Stimulated activated CD8-positive, alpha-beta memory T cell treated with anti-CD3 and anti-CD28 coated beads, Interleukin-4, amount 100 ng/mL, for 1 hour (primary cell): ENCODE measurements at places on chromosomes 2 and 18.

DNA sequence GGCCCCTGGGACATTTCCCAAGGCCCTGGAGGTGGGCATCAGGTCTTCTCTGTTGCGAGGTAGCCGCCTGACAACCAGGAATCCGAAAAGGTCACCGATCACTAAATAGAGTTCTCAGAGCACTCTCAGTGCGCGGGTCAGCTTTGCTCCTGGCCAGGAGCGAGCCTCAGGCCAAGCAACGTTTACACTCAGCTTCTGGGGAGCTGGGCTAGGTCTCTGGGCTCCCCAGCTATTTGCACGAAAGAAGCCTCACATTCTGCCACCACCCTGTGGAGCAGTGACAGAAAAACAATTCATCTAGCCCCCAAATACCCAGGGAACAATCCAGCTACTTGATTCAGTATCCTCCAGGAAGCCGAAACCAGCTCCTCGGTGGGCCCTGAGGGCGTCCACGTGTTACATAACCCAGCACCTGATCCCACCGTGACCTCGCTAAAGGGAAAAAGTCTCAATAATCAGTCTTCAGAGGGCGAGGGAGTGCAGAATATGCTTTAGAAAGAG is 3.3 kb downstream of the SH3BP4 start:
- no peak for DNase-seq

- DNase-seq: no peak
These were observed 1392.1 kb upstream of the CELF4 start for GRCh38 chr18:38957736-38958135.

- no peak for DNase-seq
These were observed 11.4 kb downstream of the ALPG start for GRCh38 chr2:232418056-232418455.

GRCh38 chr2:18399601-18400000 is 160.9 kb downstream of the RDH14 start:
- DNase-seq: no peak

DNA sequence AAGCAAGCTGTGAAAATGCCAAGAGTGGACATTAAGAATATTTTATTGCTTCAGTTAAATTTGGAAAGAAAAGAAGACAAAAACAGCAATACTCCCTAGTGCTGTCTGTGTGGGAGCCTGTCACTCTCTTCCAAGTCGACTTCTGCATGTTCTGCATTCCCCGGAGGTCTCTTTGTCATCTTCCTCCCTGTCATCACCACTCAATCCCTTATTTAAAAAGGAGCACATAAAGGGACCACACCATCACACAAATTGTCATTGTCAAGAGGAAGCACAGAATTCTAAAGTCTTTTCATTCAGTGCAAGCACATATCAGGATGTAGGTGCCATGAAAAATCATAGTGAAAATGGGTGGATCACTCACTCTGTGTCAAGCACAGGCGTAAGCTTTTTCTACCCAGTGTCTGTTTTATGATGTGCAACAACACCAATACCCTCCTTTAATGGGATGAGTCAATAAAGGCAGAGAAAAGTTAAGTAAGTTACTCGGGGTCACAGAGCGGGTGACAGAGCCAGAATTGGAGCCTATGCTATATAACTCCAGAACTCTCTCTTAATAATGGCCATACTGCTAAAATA is 222.4 kb upstream of the HNMT start:
- DNase-seq: no peak

GRCh38 chr2:224062481-224063297 is 23.6 kb upstream of the SERPINE2 start:
- no peak for DNase-seq

GRCh38 chr18:29096079-29096770 is 919.3 kb upstream of the CDH2 start:
- no peak for DNase-seq

DNA sequence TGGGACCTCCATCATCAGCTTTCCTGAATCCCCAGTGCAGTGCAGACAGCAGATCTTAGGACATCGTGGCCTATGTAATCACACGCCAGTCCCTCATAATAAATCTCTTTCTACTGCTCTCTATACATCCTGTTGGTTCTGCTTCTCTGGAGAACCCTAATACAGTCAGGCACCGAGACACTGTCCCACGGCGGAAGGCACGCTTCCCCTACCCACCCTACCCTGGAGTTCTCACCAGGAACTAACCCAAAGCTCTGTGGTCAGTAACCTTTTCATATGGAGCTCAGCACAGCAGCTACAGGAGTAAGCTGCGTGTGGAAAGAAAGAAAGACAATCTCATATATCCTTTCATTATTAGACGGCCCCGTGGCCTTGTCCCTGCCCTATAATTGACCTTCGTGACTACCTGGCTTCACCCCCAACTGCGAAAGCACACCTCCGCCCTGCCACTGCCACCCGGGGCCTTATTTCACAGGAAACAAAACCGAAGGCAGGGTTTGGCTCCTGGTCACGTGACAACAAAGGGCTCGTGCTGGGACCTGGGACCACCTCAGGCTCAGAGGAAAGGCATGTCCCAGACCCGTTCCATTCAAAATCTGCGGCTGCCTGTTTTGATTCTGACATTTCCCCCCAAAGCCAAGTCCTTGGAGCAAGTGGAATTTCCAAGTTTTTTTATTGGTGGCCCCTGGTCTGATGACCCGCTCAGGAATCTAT is 99.7 kb upstream of the ODC1 start:
- no peak for DNase-seq

DNA sequence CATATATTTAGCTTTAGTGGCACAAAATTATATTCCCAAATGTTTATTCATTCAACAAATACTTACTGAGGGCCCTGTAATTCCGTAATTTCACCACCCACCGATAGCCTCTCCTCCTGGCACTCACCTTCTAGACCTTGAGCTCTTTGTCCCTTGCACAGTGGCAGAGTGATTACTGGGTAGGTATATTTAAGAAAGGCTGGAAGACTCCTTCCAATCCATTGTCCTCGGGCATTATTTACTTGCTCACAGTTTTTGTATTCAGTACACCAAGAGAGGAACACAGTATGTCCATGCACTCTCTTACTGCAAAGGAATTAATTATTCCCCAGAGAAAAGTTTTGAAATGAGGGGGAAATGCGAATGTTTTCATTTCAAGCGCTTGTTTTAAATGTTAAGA is 1.1 kb upstream of the CDCA7 start:
- no peak for DNase-seq

- no peak for DNase-seq
These were observed 1.7 kb downstream of the ROCK2 start for GRCh38 chr2:11342551-11343367.

GRCh38 chr2:218386505-218387368 is 4.7 kb downstream of the SLC11A1 start:
- no peak for DNase-seq

GRCh38 chr2:73503992-73504570 is 118.4 kb downstream of the ALMS1 start:
- DNase-seq: no peak

DNA sequence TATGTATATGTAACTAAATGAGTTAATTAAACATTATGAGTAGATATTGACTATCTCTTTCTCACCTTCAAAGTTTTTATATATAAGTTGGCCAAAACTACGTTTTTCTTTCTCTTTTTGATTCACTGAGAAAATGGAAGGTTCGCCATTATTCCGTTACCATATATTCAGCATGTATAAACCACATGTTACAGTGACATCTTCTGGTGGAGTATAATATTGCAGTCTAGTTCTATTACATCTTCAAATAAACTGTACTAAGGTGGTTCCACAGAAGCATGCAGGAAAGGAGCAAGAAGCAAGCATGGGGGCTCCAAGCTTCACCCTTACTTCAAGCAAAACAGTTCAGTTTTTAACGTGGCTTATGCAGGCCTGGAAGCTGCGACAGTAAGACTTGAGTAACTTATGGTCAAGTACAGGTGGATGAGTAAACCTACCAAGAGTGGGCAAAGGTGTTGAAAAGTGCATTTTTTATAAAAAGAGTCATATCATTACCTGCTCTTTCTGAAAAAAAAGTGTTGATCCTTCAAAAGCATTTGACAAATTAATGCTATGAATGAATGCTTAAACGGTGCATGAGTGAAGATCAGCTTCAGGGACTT is 129.8 kb upstream of the RAB6C start:
- DNase-seq: no peak
